Cortex of kidney (tissue), 1 donor: ENCODE measurements at places on chromosomes 7 and 10.

- DNase-seq: no peak
These were observed 875 bp upstream of the DDIT4 start for GRCh38 chr10:72272689-72273409.

DNA sequence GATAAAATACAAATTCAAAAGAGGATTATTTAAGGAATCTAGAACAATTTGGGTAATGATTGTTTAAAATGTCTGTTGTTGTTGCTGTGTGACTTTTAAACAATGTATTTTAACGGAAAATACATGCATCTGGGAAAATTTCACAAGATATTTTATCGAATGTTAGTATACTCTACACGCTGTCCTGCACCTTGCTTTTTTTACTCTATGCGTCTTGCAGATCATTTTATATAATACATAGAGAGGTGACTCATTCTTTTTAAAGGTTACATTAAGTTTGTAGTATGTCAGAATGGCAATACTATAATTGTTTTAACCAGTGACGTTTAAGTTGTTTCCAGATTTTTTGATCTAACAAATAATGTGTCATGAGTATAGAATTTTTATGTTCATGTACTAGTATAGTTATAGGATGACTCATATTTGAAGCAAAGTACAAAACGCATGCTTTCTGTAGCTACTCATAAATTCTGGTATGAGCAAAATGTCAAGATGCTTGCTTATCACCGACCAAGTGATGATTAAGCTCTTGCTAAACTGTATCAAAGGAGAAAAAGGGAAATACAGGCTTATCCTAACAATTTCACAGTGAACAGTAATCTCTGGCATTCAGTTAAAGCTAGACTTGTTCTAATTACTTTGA is 4.9 kb downstream of the DKK1 start:
- no peak for DNase-seq

DNA sequence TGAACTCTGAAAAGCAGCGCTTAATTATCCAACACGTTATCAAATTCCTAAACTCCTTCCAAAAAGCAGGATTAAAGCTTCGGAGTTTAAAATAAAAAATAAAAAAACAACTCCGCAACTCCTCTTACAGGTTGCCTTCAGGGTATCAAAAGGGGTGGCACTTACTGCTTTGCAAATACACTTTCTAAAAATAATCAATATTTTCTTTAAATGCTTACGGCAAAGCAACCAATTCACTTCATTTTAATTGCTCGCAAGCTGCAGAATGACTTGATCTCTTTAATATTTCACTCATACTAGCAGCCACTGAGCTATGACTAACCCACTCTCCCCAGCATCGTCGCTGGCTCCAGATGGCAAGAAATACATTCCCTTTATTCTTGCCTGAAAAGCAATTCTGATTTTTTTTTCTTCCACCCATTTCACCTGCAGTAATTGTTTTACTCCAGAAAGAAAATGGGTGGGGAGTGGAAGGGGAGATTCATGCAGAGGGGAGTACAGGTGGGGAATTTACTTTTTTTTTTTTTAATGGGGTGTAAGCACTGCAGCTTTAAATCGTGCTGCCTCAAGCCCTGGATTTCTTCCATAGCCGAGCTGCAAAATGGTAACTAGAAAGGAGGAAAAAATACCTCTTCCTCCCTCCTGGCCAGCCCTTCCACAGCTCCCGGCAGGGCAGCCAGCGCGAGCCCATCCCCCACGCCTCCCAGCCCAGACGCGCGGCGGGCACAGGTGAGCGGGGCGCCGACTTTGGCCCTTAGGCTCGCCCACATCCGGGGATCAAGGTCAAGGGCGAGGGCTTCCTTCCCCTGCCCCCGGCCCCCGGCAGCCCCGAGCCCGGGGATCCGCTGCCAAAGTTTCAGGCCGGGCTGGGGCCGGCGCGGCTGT is 54.2 kb upstream of the FHIP2A start:
- DNase-seq: no peak

DNA sequence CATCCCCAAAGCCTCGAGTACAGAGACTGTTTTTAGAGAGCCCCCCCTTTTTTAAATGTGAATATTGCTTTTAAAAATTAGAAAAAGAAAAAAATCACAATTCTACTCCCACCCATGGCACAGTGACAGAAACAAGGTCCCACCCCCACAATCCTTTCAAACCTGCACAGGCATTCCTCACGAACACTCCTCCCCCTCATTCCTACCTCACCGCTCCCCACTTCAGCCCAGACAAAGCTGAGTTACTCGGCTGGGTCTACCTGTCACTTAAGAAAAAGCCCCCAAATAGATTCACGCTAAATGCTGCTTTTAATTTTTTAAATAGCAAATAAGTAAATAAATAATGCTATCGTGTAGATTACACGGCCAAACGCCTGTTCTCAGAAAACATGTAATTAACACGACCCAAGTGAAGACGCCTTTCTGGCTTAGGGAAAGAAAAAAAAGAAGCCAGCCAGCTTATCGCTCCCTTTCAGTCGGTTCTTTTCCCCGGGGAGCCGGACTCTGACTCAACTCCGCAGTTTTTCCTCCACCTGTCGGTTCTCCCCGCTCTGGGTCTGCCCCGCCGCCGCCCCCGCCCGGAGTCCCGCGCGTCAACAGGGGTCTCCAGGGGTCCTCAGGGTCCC is 739 bp downstream of the MPP7 start:
- no peak for DNase-seq

DNA sequence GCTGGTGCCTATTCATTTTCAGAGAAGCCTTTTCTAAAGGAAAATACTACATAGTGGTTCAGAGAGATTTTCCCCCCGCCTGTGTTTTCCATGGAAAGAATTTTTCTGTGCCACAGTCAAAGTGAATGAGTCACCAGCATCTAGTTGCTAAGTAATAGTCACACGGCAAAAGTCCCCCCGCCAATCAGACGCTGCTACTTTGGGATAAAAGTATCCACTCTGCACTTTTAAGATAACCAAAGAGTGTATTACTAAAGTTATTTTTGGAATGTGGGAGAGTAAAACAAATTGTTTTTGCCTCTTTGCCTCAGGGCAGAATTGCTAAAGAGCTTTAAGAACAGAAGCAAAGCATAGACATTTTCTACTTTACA is 23.5 kb downstream of the ABLIM1 start:
- no peak for DNase-seq

GRCh38 chr7:115600207-115600606 is 430.4 kb downstream of the TFEC start:
- no peak for DNase-seq

DNA sequence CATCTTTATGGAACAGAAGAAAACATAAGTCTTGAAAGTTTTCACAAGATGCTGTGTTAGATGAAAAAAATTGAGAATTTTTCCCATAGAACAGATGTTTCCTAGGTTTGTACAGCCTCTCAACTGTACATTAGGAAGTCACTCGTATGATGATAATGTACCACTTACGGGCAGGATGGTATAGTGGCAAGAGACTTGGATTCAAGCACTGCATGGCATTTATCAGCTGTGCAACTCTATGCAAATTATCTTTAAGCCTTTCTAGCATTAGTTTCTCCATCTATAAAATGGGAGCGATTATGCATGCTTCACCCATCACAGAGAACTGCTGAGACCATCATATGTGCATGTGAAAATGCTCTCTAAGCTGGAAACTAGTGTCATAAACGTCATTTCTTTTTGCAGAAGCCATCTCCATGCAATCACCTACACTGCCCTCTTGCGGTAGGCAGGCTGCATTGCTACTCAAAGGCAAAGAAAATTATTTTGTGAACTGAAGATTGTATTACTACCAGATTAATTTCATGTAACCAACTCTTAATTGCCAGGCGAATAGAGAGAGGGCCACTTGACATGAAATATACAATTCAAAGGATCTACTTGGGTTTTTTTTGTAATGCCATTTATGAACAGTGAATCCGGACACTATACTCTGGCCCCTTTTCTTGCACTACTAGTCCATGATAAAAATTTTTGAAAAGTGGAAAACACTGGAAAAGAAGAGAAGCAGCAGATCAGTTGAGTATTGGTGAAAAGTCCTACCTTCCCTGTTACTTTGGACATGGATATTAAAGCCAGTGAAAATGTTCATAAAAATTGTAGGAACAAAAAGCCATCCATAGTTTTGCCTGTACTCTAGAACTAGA is 102.3 kb downstream of the JAZF1 start:
- DNase-seq: no peak

- no peak for DNase-seq
These were observed 51.8 kb upstream of the PPP1R9A start for GRCh38 chr7:94855589-94855988.

DNA sequence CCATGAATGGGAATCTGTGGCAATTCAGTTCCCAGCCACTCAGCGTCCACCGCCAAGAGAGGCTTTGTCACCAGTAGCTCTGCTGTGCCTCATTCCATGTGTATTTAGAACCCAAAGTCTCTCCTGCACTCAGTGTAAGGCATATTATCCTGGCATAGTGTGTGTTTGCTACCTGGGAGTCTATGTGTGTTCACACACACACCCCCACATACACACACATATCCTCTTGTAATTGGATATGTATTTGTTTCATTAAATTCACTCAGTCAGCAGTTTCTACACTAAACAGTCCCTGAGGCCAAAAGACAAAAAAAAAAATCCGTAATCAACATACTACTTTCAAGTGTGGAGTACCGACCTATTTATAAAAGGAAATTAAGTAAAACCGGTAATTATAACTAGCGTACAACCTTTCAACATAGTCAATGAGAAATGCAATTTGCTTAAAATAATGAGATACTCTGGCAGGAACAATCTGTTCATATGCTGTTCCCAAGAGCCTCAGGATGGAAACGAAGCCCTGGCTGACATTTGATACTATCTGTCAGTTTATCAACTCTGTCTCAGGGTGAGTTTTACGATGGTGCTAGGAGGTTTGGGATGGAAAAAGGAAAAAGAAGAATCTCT is 425.8 kb upstream of the CELF2 start:
- no peak for DNase-seq

GRCh38 chr10:42974693-42975002 is 102.2 kb upstream of the RET start:
- DNase-seq: no peak

GRCh38 chr10:132163826-132164515 is 22.8 kb upstream of the DPYSL4 start:
- no peak for DNase-seq

- DNase-seq: no peak
These were observed 37.9 kb downstream of the SYPL1 start for GRCh38 chr7:106074257-106074656.

- no peak for DNase-seq
These were observed 79.3 kb downstream of the JCAD start for GRCh38 chr10:29980084-29980483.

DNA sequence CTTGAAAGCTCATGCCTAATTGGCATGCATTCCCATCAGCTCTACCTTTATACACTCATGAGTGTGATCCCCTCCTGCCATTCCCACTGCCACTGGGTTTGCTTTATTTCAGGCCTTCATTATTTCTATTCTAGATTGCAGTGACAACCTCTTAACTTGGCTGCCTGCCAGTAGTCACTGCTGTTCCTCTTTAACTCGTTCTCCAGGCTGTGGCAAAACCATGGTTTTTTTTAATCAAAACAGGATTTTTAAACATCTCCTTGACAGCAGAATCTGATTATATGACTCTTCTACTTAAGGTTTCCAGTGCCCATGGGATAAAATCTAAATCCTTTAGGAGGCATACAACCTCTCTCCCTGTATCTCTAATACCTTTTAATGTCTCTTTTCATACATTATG is 223.7 kb upstream of the PCDH15 start:
- no peak for DNase-seq

DNA sequence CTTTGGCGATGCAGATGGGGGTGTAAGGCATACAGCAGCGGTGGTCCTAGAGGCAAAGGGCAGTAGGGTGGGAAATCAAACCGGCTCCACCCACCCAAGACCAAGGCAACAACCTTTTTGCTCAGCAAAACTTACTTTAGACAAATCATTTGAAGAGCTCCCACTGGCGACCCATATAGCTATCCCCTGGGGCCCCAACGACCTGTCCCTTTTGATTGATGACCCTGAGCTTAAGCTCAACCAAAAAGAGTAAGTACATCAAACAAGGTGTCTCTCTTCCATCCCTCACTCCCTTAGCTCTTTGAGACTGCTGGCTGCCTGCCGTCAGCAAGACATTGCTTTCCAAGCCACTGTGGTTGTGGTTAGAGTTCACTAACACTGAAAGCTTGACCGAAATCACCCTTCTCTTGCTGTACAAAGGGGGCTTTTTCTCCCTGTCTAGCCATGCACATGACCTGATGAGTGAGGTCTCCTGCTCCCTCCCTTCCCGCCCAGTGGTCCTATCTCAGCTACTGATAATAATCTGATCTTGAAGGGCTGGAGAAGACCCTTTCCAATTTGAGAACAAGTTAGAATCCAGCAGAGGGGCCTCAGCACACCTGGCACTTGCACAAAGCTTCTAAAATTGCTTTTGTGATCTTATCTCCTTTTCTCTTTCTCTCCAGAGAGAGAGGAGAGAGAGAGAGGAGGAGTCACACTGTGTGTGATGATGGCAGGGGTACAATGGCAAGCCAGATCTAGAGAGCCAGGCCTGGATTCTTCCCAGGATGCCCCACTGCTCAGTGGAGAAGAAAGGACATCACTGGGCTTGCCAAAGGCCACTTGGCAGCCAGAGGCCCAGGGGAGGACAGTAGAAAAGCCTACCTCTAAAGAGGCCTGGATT is 42.2 kb downstream of the XPNPEP1 start:
- DNase-seq: no peak

DNA sequence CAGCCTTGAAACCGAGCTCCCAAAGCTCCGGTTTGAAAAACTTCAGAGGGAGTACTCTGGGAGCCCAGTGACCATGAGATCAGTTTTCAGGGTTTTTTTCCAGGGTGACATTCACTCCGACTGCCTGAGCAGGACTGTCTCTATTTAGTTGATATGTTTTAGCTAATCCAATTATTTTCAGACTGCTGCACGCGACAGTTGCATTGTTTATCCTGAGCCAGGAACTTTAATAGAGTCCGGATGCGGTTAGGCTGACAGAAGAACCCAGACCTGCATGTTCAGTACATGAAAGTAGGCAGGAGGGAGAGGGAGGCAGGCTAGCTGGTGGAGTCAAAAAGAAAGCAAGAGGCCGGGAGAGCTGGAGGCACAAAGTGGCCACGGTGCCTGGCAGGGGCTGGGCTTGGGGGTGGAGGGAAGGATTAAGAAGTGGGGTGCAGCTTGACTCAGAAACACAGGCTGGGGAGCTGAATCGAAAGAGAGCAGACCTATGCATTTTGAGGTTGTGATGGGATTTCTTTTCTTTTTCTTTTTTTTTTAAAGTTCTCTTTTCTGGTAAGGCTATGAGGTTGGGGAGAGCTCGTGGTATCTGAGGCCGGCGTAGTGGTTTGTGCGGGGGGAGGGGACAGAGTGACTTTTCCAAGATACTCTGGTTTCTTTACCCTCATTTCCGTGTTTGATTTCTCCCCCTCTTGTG is 5.7 kb downstream of the GATA3 start:
- DNase-seq: no peak

DNA sequence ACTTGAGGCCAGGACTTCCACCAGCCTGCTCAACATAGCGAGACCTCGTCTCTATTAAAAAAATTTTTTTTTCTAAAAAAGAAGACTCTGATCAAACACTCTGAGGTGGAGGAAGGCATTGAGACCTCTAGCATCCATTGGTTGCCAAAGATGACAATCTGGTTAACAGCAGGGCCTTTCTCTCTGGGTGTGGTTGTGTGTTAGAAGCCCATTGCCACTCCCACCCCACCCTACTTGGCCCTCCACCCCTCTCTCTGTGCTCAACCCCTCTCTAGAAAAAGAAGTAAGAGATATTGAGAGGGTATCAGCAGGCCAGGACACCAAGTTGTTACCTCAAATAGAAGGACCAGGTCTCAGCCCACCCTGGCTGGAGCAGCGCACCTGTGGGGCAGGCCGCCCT is 57.4 kb upstream of the MXI1 start:
- no peak for DNase-seq

GRCh38 chr10:34959786-34960185 is 130.4 kb downstream of the CUL2 start:
- no peak for DNase-seq
